Activated T-cell treated with anti-CD3 and anti-CD28 coated beads, Interleukin-2, amount 50 U/mL, for 24 hours (primary cell): ENCODE measurements at places on chromosomes 7 and 10.

GRCh38 chr7:126529254-126529653 is 723.5 kb downstream of the GRM8 start:
- no peak for DNase-seq

- peak; percentile 14 for DNase-seq
Measured at GRCh38 chr10:131857156-131858117, 43.4 kb upstream of the PPP2R2D start.

GRCh38 chr7:70557338-70557737 is 574.6 kb upstream of the GALNT17 start:
- no peak for DNase-seq

GRCh38 chr10:34911661-34912205 is 96.6 kb upstream of the PARD3 start:
- DNase-seq = no peak

DNA sequence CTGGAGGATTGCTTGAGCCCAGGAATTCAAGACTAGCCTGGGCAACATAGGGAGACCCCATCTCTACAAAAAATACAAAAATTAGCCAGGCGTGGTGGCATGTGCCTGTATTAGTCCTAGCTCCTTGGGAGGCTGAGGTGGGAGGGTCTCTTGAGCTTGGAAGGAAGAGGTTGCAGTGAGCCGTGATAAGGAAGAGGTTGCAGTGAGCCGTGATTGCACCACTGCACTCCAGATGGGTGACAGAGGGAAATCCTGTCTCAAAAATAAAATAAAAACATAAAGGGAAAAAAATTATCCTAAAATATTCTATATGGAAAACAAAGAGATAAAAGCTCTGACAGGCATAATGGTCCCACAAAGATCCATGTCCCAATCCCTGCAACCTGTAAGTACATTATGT is 87.9 kb upstream of the KAT6B start:
- DNase-seq = no peak

GRCh38 chr7:99366646-99367045 is 7.9 kb upstream of the ARPC1B start:
- no peak for DNase-seq

- DNase-seq = peak; percentile 55
Measured at GRCh38 chr7:2886900-2887299, 42.8 kb upstream of the GNA12 start.

- no peak for DNase-seq
Measured at GRCh38 chr7:108158776-108159175, 28.6 kb upstream of the LAMB4 start.

GRCh38 chr10:132798403-132798802 is 12.5 kb upstream of the NKX6-2 start:
- no peak for DNase-seq

DNA sequence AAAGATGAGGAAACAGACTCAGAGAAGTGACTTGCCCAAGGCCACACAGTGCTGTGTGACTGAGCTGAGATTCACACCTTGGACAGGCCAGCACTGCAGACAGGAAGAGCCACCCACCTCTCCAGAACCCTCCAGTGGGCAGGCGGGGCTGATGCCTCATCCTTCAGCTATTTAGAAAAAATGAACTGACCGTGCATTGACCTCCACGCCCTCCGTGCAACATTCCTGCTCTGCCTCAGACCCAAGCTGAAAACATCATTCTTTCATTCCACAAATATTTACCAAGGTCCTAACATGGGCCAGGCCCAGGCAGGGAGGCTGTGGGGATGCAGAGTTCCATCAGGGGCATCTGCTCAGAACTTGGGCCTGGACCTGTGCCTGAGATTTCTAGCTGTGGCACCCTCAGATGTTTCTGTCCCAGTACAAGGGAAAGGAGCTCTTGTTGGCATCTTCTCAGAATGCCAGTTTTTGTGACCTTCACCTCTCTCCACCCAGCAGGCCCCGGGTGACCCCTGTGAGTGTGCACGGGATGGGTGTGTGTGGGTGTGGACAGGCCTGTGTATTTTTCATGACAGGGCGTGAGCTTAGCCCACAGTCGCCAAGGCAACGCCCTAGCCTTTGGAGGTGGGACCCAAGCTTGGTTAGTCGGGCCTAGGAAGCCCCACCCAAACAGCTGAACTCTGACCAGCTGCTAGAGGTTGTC is 6.5 kb downstream of the VSIR start:
- no peak for DNase-seq
